ENCODE measurements at places on chromosomes 2 and 18. TPM values are rescaled to one million over a fixed set of nuclear protein-coding genes. Genes with fewer than 3 reads are reported as not detected.
A peak's percentile ranks its signal among the peaks of the same experiment; 100 is the strongest.

DNA sequence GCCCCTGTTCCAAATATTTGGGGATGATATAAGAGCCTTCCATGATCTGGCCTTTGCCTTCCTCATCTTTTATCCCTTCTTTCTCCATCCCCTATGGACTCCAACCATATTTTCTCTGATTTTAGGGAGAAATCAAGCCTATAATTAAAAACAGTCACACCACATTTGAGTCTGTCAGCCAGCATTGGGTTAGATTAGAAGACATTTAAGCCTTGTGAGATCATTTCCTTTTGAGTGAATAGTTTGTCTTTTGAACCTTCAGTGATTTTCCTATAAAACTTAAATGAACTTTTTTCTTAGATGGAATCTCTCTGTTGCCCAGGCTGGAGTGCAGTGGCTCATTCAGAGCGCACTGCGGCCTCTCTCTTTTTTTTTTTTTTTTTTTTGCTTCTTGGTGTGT is 7.6 kb upstream of the C18orf32 start:
- DNase-seq, result no peak

DNA sequence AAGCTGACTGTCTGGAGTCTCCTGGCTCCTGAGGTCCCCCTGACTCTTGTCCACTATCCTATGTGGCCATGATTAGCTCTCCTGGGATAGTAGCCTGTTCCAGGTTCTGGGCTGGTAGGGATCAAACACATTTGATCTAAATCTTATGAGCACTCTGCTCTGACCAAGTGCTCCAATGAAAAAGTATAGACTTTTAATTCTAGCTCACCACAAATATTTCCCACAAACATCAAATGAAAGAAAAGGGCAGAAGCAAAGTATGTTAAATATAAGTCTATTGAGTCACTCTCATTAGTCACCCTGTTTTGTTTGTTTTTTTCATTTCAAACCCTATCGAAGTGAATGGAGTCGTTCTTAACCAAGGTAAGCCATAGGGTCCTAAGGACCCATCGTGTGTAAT is 39.7 kb upstream of the NEDD4L start:
- no peak for DNase-seq

DNA sequence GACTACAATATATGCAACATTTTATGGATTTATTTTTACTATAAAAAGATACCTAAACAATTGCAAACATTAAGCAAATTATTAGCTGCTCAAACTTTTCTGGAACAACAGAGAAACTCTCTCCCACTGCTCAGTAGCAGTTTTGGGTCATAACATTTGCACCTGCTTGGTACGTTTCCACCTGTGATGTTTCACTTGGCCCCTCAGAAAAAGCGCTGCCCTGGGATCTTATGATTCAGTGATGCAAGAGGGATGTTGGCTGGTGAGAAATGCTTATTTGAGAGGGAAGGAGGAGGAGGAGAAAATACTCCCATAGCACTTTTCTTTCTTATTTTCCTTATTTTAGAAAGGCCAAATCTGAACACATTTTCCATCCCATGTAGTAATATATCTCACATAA is 9.2 kb downstream of the IRS1 start:
- DNase-seq, result no peak

DNA sequence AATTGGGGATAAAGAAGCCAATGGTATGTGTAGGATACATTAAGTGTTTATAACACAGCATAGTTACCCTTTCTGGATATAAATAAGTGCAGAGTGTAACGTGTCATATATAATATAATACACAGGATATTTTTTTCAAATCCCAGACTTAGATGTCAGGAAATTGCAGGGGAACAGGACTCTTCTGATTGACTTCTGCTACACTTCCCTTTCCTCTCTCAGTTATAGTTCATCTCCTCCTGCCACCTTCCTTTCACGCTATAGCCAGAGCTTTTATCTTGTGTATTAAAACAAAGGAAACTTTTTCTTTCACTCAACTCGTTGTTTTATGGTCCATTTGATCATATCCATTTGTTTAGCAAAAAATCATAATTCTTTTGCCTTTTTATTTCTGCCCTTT is 158.0 kb upstream of the RASGRP3 start:
- no peak for DNase-seq

DNA sequence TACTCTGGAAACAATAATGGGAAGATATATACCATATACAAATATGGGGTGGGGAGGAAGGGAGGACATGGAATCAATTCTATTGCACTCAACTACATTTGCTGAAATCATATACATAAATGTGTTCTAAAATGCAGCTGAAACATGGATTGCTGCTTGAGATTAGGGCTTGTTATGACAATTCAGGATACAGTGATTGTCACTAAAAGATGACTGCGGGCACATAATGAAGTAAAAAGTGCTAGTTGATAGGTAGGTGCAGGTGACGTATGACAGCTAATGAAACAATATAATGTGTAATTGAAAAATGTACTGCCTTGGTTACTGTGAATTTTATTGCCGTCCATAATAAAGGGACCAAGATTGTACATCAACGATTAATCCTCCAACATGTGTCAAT is 1062.1 kb upstream of the FANCL start:
- no peak for DNase-seq

- DNase-seq, result peak; percentile 93
These were observed at the start of gene AGAP1 for GRCh38 chr2:235493775-235494715. AGAP1 (plus strand) TSS chr2:235494043.

DNA sequence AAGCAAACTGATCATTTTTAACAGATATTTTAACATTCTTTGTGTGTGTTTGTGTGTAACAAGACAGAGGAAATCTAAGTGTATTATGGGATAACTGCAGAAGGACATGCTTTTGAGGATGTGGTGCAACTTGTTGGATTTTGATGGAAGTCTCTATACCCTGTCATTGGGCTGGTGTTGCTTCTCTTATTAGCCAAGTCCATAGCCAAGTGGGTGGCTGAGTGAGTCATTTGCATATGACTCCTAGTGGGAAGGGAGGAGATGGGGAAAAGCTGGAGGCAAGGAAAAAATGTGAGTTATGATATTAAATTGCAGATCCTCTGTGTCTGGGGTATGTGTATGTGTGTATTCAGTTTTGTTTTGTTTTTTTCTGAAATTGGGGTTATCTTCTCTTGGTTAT is 879.9 kb downstream of the DCC start:
- DNase-seq, result no peak

DNA sequence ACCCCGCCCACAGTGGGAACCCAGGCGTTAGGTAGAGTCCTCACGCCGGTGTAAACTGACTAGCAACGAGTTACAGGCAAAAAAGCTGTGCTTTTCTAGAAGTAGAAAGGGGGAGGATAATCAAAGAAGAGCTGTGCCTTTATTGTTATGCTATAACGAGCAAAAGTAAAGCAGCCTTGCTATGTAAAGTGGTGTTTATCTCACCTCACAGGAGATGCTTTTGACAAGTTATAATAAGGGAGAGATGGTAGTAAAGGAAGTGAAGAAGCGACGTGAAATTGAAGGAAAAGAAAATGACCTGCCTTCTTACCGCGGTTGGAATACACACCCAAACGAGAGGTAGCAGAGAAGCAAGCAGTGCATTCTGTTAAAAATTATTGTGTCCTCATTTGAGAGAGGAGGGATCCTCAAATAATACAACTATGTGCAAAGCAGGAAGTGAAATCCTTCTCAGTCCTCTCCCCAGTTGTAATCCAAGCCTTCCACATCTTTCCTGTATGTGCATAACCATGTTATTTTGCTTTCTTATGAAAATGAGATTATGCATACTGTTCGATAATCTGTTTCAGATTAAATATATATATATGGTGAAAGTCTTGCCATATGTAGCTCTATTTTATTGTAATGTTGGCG is 962 bp downstream of the TANK start:
- DNase-seq, result no peak

- DNase-seq, result no peak
These were observed 1.1 kb upstream of the FN1 start for GRCh38 chr2:215436705-215437565.

- DNase-seq, result no peak
These were observed 20.6 kb downstream of the SERTAD2 start for GRCh38 chr2:64632835-64633819.

- DNase-seq, result no peak
These were observed 715.7 kb upstream of the NXPH2 start for GRCh38 chr2:139495851-139496250.

- no peak for DNase-seq
These were observed 3.2 kb downstream of the CD226 start for GRCh38 chr18:69944436-69944835.

GRCh38 chr2:74481961-74482800 is 617 bp downstream of the CCDC142 start:
- peak; percentile 72 for DNase-seq

DNA sequence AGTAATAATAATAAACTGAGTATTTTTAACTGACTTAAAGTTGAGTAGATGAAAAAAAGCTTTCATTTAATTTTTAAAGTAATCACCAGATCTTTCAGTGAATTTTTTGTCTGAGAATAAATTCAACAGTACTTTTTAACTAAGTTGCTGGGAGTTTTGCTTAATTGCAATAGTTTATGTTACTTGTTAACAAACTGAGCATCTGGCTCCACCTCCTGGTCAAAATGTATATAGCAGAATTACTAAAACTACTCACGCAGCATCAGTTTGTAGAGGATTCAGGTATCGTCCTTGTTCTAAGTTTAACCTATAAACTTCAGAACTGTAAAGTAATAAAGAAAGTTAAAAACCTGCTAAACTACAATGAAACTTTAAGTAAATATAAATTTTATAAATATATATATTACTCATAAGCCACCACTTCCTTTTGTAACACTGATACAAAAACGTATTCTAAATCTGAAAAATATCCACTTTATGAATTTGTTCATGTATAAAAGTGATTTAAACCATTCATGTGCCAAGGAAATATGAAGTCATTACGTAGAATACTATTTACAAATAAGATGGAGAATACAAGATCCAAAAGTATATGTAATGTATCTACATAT is 21.3 kb downstream of the NOL10 start:
- DNase-seq, result peak; percentile 39

GRCh38 chr2:222982010-222982908 is 69.7 kb upstream of the KCNE4 start:
- DNase-seq, result no peak

DNA sequence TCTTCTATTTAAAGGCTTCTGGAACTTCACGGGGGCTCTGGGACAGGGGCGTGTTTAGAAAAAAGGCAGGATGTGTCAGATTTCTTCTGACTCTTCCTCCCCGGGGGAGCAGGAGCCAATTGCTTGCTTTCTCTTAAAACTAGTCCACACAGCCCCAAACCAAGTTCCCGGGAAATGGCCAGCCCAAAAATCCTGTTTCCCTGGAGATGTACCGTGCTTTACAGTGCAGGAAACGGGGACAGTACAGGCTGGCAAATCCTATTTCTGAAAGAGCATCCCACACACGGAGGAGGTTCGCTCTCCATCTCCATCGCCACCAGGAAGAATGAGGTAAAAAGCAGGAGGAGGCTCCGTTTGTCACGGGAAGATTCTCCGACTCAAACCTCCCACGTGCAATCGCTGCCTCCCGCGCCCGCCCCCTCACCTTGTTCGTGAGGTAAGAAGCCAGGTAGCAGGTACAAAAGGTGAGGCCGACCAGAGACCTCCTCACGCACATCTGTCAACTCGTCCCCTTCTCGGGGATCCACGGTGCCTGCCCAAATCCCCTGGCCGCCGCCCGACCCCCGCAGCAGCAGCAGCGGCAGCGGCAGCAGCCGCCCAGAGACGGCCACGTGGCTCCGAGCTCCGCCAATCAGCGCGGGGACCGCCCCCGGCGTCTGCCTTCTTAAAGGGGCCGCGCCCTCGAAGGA is 15.6 kb upstream of the RIOK3 start:
- peak; percentile 48 for DNase-seq

GRCh38 chr2:9370746-9371145 is 52.6 kb downstream of the ITGB1BP1 start:
- DNase-seq, result no peak

GRCh38 chr2:128362176-128362888 is 43.7 kb upstream of the HS6ST1 start:
- DNase-seq, result no peak

GRCh38 chr2:43937269-43937820 is 58.4 kb downstream of the LRPPRC start:
- DNase-seq, result no peak

Gene CNOT9
- total RNA-seq, result 188 TPM

Gene ZNF142
- total RNA-seq, result 14.6 TPM

Gene LYPD1
- total RNA-seq, result 0.04 TPM

Gene FBXO41
- 12.0 TPM for total RNA-seq

Gene IL37
- 0.22 TPM for total RNA-seq

Gene CHRNG
- total RNA-seq, result 36.6 TPM

Gene NTSR2
- not detected for total RNA-seq

Gene GPC1
- total RNA-seq, result 78.1 TPM
